Thymus (tissue), 14 donors: ENCODE measurements at places on chromosomes 1 and 21. TPM values are rescaled to one million over a fixed set of nuclear protein-coding genes. Genes with fewer than 3 reads are reported as not detected.

GRCh38 chr1:113536182-113536780 lies 146.0 kb downstream of the MAGI3 start:
- no peak for DNase-seq

- DNase-seq = no peak
Measured at GRCh38 chr1:43549921-43550597, 19.4 kb downstream of the PTPRF start.

- DNase-seq = peak; percentile 42
Measured at GRCh38 chr1:157163273-157164127, 25.3 kb upstream of the ETV3 start.

Gene C1orf50
- 4.0 TPM for total RNA-seq

DNA sequence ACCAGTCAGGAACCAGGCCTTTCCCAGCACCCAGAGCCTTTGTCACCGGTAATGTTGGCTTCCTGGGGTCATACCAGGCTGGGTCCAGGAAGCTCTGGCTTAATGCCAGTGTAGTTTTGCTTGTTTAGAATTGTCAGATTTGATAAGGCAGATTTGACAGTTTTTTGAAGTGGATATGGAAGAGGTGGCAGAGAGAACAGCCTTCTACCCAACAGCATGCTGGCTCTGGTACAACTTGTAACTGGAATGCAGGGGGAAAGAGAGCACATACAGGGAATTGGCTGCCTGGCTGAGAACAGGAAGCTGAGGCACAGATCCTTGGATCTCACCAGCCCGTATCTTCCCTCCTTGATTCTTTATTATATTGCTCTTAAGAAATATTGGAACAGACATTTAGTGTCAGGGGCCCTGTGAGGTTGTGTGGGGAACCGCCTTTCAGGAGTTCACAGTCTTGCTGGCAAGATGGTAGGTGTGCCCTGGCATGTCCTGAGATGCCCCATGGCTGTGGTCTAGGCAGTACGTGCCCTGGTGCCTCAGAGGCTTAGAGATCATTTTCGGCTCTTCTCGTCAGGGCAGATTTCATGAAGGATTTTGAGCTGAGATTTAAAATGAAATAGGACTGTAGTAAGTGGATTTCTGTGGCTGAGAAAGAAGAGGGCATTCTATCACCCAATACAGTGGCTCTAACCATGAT lies 227.0 kb downstream of the PBX1 start:
- no peak for DNase-seq

- DNase-seq = no peak
Measured at GRCh38 chr1:91850708-91851107, 35.2 kb downstream of the TGFBR3 start.

DNA sequence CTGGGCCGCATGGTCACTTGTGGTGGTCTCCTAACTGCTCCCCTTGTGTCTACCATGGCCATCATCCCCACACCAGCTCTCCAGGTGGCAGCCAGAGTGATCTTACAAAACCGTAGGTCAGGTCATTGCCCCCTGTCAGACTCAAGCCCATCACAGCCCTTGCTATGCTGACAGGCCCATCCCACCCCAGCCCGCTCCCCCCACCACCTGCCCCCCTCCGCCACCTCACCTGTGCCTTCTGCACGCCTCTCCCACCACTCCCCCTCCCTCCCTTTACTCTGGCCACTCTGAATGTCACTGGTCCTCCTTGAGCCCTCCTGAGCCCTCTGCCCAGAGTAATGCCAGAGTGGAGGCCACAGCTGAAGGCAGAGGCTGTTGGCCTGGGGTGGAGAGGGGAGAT lies 28.5 kb downstream of the TEX35 start:
- DNase-seq = no peak

GRCh38 chr1:113976609-113977278 lies 2.5 kb upstream of the OLFML3 start:
- DNase-seq = no peak

DNA sequence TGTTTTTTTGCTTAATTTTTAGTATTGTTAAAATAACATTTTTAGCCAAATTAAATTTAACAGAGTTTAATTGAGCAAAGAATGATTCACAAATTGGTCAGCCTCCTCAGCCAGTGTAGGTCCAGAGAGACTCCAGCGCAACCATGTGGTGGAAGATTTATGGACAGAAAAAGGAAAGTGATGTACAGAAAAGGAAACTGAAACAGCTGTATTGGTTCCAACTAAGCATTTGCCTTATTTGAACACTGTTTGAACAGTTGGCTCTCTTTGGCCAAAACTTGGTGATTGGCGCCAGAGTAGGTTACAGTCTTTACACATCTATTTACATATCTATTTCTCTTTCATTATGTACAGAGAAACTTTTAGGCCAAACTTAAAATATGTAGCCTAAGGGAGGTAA lies 19.4 kb downstream of the RPS6KC1 start:
- DNase-seq = no peak

Gene HSF2BP
- total RNA-seq = 0.80 TPM

DNA sequence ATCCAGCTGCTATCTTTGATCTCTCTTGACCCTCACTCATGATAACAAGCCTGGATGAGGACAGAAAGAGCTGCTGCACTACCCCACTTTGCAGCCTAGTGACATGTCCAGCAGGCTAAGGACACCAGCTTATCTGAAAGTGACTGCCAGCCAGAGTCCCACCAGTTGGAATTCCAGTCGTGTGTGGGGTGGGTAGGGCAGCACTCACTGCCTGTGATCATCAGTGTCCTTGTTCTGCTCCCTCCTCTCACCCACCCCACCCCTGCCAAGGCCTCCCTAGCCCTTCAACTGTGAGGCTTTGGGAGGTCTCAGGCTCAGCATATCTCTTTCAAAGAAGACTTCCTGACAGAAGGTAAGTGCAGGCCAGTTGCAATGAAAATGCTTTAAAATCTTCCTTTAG lies 15.5 kb upstream of the NMNAT2 start:
- no peak for DNase-seq

- no peak for DNase-seq
Measured at GRCh38 chr1:18111605-18112297, 4.2 kb downstream of the IGSF21 start.

DNA sequence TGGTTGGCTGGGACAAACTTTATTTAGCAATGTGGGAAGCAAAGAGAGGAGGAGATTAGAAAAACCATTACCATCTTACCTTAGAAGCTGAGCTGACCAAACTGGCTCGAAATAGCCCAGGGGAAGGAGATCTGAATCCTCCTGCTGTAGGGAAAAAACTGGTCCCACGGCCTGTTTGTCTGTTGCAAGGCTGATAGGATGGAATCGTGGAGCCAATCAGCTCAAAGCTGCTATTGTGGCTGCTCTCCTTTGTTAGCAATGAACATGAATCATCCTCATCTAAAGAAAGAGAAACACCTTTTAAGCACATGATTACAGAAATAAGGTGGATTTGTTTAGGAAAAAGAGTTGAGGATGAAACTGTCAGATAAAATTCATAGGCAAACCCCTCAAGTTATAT lies 21.5 kb downstream of the CLSPN start:
- DNase-seq = no peak

GRCh38 chr1:15178571-15179484 lies 25.3 kb downstream of the TMEM51 start:
- DNase-seq = no peak

GRCh38 chr1:50139339-50140181 lies 30.8 kb downstream of the ELAVL4 start:
- DNase-seq = no peak

Gene LDLRAD1
- not detected for total RNA-seq

- DNase-seq = no peak
Measured at GRCh38 chr1:32693455-32694174, 9.0 kb downstream of the SYNC start.

- no peak for DNase-seq
Measured at GRCh38 chr1:22696610-22697009, 14.0 kb upstream of the EPHB2 start.

Gene KCNK1
- 0.66 TPM for total RNA-seq

GRCh38 chr1:164772635-164773034 lies 213.7 kb downstream of the PBX1 start:
- no peak for DNase-seq

GRCh38 chr21:17585875-17586450 lies 26.7 kb downstream of the BTG3 start:
- peak; percentile 23 for DNase-seq

Gene TMEM201
- total RNA-seq = 1.7 TPM

DNA sequence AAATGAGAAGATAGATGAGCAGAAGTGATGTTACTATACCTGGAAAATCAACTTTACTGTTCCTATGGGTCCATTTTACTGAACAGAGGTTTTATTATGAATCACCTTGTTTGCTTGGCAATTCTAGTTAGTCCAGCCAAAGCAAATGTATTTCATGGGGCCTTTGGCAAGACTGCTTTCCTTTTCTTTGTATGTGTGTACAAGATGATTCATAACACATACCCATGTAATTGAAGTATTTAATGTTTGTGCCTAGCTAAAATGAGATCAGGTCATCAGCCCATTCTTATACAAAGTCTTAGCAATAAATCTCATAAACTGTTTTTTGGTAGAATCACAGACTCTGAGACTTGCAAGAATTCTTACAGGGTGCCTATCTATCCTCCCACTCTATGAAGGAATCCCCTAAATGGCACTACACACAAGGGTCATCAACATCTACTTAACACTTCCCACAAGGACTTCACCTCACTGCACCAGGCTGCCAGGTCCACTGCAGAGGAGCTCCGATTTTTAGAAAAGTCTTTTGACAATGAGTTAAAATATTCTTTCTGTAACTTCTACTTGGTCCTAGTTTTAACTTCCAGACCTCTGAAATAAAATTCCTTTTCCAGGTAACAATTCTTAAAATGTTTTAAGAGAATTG lies 58.5 kb downstream of the LPAR3 start:
- DNase-seq = no peak

Gene DYRK1A
- 64.7 TPM for total RNA-seq

Gene MX1
- total RNA-seq = 148 TPM

- DNase-seq = no peak
Measured at GRCh38 chr1:187691439-187691838, 862.7 kb downstream of the PLA2G4A start.

DNA sequence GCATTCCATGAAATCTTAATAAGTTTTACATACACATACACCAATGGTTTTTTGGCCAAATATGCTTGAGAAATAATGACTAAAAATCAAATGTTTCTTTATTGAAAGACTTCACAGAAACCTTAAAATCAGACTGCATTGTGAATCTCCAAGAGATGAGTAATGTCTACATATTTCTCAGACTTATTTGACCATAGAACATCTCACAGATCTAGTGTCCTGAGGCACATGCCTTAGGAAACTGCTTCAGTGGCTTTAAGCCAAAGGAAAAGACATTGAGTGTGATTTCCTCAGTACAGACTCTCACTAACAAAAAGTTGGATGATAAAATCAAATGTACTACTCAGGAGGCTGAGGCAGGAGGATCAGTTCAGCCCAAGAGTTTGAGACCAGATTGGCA lies 6.2 kb upstream of the C1orf105 start:
- DNase-seq = no peak

- DNase-seq = no peak
Measured at GRCh38 chr1:154768456-154769125, 101.5 kb downstream of the KCNN3 start.

DNA sequence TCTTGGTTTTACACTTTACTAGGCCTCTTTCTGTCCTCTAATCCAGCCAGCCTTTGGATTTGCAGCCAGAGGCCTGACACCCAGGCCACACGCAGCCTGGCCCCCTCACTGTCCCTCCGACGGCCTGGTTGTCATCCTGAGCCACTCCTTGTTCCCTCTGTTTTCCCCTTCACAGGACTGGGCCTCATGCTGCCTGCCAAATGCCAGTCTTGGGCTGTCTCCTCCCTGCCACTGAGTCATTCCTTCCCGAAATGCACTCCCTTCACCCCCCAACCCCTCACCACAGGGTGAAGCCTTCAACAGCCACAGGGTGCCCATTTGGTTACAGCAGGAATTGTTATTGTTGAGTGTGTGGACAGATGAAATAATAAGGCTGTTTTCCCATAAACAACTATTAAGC lies 21.3 kb downstream of the ACOT11 start:
- DNase-seq = no peak

Gene OR2L8
- not detected for total RNA-seq

DNA sequence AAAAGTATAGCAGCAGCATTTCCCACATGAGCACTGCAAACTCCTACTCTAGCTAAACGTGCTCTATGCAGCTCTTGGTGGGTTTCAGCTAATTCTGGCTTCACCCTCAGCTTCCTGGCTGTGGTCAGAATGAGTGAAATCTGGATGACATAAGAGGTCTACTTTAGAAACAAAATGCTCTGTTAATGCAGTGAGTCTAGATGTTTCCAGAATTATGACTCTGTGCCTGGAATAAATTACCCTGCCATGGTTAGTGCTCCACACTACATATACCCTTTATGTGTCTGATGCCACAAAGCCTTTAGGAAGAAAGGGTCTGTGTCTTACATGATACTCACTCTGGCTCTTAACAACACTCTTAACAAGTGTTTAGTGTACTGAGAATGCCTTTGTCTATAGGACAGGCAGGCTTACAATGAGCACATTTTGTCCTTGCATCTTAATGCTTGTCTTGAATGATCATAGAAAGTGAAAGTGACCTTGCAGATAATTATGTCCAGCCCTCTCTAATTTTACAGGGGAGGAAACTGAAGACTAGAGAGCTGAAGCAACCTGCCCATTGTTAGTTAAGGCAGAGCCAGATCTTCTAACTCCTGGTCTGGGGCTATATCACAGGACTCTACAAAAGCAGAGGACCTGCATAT lies 9.2 kb downstream of the S100A10 start:
- no peak for DNase-seq

DNA sequence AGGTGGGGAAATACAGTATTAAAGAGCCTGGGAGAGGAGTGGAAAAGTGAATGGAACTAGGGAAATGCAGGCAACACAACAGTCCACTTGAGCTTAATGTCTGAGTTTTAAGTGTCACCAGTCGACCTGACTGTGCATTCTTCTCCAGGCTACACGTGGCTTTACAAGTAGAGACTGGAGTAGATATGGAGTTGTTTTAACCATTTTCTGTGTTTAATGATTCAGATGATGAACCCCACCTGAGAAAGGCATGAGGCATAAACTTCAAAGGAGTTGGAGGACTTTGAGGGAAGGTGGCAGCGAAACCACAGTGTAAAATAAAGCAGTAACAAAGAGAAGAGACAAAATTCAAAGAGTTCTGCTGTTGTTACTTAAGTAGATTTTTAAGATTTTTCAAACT lies 12.6 kb downstream of the FUBP1 start:
- no peak for DNase-seq

Gene RIPK4
- 12.6 TPM for total RNA-seq

- no peak for DNase-seq
Measured at GRCh38 chr1:63848733-63849132, 74.9 kb downstream of the ROR1 start.

- DNase-seq = no peak
Measured at GRCh38 chr1:42618866-42619265, 39.4 kb upstream of the PPIH start.

Gene FAM78B
- total RNA-seq = 0.28 TPM

- no peak for DNase-seq
Measured at GRCh38 chr1:178282949-178283367, 189.1 kb downstream of the RASAL2 start.
